ENCODE measurements at places on chromosomes 7 and 10.

GRCh38 chr10:72062382-72062781 lies 26.0 kb downstream of the SPOCK2 start:
- no peak for DNase-seq

DNA sequence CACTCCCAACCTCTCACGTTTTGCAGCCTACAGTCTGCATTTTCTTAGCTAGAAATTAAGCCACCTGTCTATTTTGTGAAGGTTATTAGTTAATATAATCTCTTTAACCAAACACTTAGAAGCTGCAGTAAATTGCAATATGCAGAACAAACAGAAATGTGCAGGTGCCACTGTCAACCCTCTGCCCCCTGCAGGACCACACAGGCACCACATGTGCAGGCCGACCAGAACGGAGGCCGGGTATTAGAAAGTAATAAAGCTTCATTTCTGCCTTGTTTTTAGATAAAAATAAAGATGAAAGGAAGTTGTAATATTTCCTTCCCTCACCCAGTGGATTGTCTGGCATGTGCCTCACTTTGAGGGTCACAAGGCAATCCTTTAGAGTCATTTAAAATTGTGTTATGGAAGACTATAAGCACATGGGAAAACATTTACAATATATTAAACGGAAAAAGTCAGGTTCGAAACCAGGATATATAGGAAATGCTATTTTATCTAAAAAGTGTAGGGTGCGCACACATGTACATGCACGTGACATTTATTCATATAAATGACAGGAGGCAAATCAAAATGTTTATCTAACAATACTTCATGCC lies 158.2 kb downstream of the ARHGAP12 start:
- peak; percentile 61 for DNase-seq

- DNase-seq, result no peak
Measured at GRCh38 chr10:74194999-74195398, 44.0 kb downstream of the ADK start.

GRCh38 chr7:99024066-99024465 lies 119.8 kb downstream of the SMURF1 start:
- no peak for DNase-seq

DNA sequence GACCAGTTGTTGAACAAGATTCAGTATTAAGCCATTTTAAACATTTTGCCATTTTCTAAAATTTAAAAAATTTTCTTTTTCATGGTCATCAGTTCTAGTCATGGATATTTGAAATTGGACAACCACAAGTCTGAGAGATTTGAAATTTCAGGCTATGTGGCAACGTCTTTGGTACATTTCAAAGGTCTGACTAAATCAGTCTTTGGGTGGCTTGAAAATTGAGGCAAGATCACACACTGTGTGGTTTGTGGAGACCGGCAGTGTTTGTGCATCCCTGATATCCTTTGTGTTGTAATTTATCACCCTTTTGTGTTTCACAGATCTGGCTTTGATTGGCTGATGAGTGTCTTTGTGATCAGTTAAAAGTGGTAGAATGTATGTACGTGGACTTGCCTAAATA lies 35.7 kb downstream of the CCAR1 start:
- DNase-seq, result no peak

DNA sequence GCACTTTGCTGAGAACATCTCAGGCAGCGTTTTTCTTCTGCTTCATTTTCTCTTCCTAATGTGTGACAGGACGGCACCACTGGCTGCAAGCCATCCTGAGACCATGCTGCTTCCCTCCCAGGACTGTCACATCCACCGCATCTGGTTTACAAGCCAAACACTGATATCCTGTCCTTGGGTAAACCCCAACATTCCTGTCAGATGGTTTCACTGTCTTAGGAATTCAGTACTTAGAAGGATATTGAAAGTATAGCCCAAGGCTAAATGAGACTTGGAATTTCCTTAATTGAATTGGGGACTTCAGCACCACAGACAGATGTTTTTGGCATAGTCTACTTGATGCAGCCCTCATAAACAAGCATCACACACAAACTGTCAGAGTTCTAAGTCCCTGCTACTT lies 74.2 kb upstream of the PLXNA4 start:
- no peak for DNase-seq

DNA sequence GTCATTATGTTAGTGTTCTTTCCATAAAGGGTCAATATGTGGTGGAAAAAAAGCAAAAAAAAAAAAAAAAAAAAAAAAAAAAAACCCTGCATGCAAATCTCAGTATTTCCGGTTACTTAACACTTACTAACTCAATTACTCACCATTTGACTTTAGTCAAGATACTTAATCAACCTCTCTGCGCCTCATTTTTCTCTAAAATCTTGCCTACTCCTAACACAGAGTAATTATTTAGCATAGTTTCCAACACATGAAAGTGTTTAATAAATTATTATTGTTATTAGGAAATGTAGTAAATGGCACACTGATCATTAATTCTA lies 27.8 kb downstream of the PPP1R3A start:
- DNase-seq, result no peak

DNA sequence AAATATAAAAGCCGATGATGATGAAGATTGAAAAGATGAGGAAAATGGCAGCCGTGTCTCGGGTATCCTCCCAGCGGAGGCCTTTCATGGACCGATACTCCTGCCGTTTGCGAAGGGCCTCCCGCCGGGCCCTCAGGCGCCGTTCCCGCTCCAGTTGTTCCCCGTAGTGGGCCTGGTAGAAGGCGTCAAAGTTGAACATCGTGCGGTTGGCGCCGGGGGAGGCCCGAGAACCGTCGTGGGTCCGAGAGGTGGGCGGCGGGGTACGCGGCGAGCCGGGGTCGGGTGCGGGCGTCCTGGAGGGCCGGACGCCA lies 553 bp downstream of the DNAJC30 start:
- peak; percentile 17 for DNase-seq

- DNase-seq, result no peak
Measured at GRCh38 chr7:35676211-35676610, 18.7 kb downstream of the HERPUD2 start.

DNA sequence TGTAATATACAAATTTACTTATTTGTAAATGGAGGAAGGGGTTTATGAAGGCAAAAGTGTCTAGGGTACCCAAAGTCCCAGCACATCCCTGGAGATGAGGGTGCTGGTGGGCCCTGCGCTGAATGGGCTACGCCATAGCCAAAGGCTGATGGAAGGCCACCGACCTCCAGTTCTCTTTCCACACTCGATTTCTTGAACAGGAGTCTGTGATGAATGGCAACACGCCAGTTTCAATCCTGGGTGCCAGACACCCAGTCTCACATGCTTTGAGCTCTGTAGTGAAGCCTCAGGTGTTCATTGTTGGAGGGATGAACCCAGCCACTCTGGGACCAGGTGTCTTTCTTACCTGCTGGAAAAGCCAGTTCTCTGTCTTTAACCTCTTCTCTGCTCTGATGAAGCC lies 752 bp downstream of the LRMDA start:
- no peak for DNase-seq

DNA sequence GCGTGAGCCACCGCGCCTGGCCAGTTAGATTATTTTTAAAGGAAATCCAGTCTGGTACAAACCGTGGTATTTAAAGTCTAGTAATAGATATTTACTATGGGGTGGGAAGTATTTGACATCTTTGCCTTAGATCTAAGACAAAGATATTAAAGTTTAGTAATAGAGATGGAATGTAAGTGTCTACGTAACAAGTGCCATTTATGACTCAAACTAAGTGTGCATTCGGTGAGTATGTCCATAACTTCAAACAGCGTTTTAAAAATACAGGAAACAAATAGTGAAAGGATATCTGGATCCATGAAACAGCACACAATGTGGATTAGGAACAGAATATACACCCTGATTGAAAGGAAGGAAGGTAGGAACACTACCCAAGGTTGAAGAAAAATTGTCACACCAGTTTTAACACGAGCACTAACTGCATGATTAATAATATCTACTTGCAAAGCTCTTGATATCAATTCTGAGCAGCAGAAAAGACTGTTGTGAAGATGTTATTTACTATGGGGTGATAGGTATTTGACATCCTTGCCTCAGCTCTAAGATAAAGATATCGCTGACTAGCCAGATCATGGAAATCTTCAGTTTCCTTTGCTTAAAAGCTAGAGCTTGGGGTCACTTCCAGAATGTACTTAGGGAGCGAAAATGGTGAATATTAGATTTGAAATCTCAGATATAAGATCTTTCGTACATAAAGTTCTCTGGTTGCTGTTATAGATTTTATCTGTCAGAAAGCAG lies 48.7 kb downstream of the EPC1 start:
- DNase-seq, result no peak
